AG09309 (cell line): ENCODE measurements at places on chromosomes 7 and 10.

- DNase-seq = no peak
Observed at GRCh38 chr7:25849500-25850184, 302.4 kb upstream of the NFE2L3 start.

DNA sequence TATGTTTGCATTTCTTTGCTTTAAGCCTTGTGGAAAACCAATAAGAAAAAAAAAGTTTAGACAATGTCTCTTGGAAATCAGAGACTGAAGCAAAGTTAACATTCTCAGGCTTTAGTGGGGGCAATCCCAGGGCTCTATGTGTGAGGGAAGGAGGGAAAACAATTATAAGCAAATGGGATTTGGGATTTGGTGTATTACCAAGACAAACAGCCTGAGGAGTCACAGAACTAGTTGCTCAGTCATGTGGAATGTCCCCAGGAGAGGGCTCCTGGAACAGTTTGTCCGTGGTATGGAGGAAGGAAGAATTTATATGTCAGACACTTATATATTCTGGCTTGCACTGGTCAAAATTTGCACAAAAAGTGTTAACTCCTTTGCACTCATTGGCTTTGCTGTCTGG is 562.9 kb upstream of the TPK1 start:
- DNase-seq = no peak

DNA sequence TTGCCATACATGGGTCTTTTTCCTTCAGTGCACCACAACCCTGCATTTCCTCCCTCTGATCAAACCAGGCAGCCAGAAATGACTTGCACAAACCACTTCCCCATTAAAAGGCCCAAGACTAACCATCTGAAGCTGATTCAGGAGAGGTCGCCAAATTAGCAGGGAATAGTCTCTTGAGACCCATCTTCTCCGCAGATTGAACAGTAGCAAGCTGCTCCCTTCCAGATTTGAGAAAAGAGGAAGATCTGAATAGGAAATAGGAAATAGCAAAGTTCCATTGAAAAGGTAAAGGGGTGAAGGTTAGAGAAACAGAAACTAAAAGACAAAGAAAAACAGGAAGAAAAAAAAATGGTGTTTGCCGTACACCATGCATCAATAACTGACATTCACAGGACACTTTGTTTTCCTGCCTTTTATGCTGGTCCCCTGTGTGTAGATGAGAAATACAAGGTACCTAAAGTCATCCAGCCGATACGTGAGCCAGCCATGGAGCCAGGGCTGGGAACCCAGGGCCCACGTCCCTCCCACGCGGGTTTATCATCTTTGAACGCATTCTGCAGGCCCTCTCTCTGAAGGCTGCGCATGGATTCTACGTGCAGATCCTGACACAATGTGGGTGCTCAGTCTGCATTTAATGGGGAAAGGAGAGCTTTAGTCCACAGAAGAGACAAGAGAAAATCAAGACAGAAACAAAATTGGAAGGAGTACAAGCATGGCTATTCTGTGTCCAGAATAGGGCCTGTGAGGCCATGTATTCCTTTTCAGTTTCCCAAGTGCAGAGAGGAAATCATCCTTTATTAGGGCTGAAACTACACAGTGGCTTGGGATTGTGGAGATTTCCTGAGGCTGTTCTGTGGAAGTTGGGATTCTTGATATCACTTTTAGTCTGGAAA is 268.4 kb upstream of the NPVF start:
- DNase-seq = no peak

- no peak for DNase-seq
Observed at GRCh38 chr10:69222157-69223027, 2.3 kb downstream of the HKDC1 start.
